ENCODE measurements at places on chromosomes 6 and 20. TPM values are rescaled to one million over a fixed set of nuclear protein-coding genes. Genes with fewer than 3 reads are reported as not detected.
A peak's percentile ranks its signal among the peaks of the same experiment; 100 is the strongest.

The SRSF12 gene
- total RNA-seq: 0.36 TPM

The GMNN gene
- total RNA-seq: 33.1 TPM

The C6orf141 gene
- total RNA-seq: not detected

The MLIP gene
- total RNA-seq: not detected

The MROH8 gene
- 1.1 TPM for total RNA-seq

The DAAM2 gene
- total RNA-seq: 13.1 TPM

The CENPW gene
- total RNA-seq: 15.0 TPM

The DIDO1 gene
- total RNA-seq: 38.3 TPM

GRCh38 chr6:129966125-129966524 lies 52.3 kb upstream of the L3MBTL3 start:
- no peaks in the 10 kb centered on the region for H3K27me3 ChIP-seq
- no peaks in the 10 kb centered on the region for H3K36me3 ChIP-seq
- no peak overlapping the region for H3K27ac ChIP-seq
- peak; percentile 55 for DNase-seq

- no peak for DNase-seq
- H3K27ac ChIP-seq: no peak overlapping the region
- no peaks in the 10 kb centered on the region for H3K4me1 ChIP-seq
- H3K27me3 ChIP-seq: no peaks in the 10 kb centered on the region
Measured at GRCh38 chr6:113271437-113271836, 585.7 kb upstream of the MARCKS start.

DNA sequence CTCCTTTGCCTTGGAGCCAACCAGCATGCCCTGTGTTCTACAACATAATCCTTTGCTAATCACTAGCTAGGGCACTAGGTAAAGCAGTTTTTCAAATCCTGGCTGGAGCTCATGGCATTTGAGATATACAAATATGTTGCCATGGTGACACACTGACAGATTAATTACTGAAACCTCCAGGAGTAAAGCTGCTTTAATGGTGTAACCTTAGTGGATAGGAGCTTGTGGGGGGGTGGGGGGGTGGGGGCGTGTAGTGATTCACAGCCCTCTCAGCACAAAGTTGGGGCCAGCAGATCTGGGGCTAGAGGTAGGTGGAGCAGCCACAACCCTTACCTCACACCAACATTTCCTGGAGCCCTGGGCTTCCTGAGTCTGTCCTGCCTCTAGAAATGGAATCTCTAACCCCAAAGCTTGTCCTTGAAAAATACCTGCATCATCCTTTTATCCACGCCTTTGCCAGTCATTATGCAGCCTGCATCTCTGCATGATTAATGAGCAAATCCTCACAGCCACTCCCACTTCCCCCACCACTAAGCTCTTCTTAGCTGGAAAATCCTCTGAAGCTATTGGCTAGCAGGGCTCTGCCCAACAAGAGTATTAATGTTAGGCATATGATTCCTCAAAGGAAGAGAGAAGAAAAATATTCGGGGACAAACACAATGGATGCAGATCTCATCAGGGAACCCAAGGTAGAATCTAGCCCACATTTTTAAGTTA lies 84.5 kb upstream of the PRND start:
- no peak overlapping the region for H3K4me3 ChIP-seq

DNA sequence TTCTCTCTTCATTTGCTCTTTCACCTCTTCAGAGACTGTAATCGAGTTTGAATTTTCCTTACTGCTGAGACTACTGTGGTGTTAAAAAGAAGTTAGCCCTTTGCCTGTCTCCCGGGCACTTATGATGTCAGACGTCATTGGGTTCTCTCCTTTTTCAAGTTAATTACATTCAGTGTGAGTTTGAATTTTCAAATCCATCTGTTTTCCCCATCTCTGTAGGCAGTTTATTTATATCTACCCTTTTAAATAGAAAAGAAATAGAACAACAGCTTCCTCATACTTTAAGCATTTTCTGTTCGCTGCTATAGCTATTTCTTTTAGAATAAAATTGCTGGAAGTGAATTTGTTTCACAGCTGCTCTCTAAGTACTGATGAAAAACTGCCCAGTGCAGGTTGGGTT lies 81.4 kb downstream of the MCHR2 start:
- H3K36me3 ChIP-seq: no peaks in the 10 kb centered on the region
- no peak for DNase-seq
- no peaks in the 10 kb centered on the region for H3K4me1 ChIP-seq
- no peak overlapping the region for H3K4me3 ChIP-seq

- H3K27me3 ChIP-seq: peaks cover 53% of the 10 kb centered on the region
- H3K4me3 ChIP-seq: no peak overlapping the region
- no peak overlapping the region for H3K27ac ChIP-seq
- peaks cover under 1% of the 10 kb centered on the region for H3K4me1 ChIP-seq
- no peaks in the 10 kb centered on the region for H3K36me3 ChIP-seq
Measured at GRCh38 chr6:33187809-33188208, 4.5 kb downstream of the COL11A2 start.

DNA sequence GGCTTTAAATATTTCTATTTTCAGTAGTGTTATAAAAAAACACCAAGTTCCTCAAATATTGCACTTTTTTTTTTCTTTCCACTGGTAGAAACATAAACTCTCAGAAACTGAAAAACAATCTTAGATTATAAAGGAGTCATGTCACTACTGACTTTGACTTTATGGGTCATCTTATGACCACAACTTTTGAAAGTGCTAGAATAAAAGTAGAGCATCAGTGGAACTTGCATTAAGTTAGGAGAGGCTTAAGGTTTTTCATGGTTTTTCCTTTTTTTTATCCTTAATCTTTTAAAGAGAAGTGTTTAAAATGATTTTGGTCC lies 56.6 kb upstream of the SUPT3H start:
- DNase-seq: no peak
- H3K27ac ChIP-seq: no peak overlapping the region
- no peaks in the 10 kb centered on the region for H3K36me3 ChIP-seq
- peaks cover 16% of the 10 kb centered on the region for H3K4me1 ChIP-seq

- no peaks in the 10 kb centered on the region for H3K27me3 ChIP-seq
- H3K4me3 ChIP-seq: no peak overlapping the region
- no peak overlapping the region for H3K27ac ChIP-seq
- DNase-seq: peak; percentile 35
- H3K4me1 ChIP-seq: no peaks in the 10 kb centered on the region
- H3K36me3 ChIP-seq: peaks cover 41% of the 10 kb centered on the region
Measured at GRCh38 chr6:73515204-73515655, 5.6 kb downstream of the EEF1A1 start.
